ENCODE measurements at places on chromosomes 2 and 18.

- DNase-seq = no peak
These were observed 197.4 kb downstream of the MGAT5 start for GRCh38 chr2:134451347-134451630.

- DNase-seq = no peak
These were observed 11.2 kb upstream of the TEX51 start for GRCh38 chr2:126887506-126887905.

DNA sequence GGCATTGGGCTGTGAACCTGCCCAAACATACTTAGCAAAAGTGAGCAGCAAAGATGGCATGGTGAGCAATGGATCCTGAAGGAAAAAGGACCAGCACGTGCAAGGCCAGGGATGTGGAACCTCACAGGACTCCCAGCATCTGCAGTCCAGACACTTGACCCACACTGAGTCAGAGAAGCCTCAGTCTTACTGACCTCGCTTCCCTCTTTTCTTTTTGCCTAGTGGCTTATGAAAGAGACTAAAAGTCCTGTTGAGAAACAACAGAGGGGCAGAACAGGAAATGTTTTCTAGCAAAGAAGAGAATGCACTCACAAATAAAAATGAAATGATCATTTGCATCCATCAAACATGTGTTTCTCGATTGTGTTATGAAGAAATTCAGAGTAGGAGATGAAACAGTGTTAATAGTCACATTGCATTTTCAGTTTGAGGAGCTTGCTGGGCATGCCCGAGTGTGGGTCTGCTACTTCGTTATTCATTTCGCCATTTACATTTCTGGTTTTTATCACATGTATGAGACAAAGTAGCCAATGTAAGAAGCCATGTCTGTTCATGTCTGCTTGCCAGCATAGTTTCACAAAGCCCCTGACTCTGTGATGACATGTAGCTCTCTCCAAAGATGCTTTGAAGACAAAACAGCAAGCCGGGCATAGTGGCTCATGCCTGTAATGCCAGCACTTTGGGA, 118.4 kb downstream of the INO80D start:
- no peak for DNase-seq

DNA sequence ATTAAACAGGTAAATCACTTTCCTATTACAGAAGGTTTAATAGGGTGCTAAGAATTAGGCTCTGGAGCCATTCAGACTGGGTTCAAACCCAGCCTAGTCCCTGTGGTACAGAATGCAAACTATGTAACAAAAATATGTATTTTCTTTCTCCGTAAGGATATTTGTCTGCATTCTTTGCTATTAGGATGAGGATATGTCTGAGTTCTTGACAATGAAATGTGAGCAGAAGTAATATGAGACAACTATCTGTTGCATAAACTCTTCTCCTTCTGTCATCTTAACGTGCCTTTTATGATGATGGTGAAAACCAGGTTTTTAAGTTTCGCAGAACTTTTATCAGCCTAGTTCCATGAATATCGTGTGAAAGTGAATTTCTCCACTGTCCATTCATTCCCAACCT, 1129.1 kb upstream of the ZEB2 start:
- DNase-seq = no peak

GRCh38 chr2:217839073-217839749, 163.6 kb downstream of the TNS1 start:
- no peak for DNase-seq

Measured in mesothelial cell of epicardium (in vitro differentiated cells).